ENCODE measurements at places on chromosomes 5 and 9.

DNA sequence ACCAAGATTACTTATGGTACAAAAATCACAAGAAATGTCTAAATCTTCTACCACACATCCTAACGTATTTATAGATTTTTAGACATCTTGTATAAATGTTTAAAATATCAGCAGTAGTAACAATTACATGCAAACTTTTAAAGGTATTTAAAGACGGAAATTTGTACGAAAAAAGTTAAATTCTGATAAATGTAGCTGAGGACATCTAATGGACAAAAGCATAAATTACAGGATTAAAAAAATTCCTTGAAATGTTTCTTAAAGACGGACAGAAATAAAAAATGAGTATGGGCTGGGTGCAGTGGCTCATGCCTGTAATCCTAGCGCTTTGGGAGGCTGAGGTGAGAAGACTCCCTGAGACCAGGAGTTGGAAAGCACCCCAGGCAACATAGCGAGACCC is 15.8 kb downstream of the ERCC8 start:
- DNase-seq: peak; percentile 30

DNA sequence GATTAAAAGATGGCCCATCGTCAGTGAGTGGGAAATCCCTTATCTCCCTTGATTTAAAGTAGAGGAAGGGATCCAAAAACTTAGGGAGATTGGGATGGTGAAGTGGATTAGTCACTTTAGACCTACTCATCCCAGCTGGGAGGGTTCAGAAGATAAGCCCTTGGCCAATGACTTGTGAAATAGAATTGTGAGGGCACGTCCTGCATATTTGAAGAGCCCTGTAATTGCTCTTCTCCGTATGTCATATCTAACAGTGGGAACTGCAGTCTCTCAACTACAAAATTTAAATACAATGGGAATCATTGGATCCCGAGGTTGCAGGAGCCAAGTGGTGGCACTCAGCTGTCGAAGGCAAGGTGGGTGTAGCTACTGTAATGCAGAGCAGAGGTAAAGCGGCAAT is 65.4 kb upstream of the C9orf72 start:
- DNase-seq: peak; percentile 15

GRCh38 chr5:177393206-177393765 is 7.2 kb downstream of the PFN3 start:
- DNase-seq: no peak

DNA sequence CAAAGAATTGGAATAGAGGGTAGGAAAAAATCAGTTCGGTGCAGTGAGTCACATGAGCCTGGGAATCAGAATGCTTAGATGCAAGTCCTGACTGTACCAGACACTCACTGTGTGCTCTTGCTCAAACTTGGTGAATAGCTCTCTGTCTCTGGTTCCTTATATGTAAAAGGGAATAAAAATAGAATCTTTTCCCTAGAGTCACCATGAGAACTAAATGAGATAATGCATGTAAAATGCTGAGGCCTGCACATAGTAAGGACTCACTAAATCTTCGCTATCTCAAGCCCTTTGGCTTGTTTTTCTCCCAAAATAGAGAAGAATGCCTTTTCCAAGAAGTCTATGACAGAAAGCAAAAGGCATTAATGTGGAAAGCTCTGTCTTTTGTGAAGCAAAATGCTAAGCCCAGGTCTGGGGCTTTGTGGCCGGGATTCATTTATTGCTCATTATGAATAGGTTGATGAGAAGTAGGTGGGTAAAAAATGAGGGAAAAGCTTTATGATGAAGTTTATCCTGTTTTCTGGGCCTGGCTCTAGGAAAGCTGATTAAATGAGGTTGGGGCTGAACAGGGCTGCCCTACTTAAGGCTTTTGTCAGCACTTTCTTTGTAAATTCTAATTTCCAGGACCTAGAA is 483.3 kb downstream of the DMAC1 start:
- peak; percentile 7 for DNase-seq

- no peak for DNase-seq
These were observed 440.8 kb downstream of the BNC2 start for GRCh38 chr9:16429671-16430070.

DNA sequence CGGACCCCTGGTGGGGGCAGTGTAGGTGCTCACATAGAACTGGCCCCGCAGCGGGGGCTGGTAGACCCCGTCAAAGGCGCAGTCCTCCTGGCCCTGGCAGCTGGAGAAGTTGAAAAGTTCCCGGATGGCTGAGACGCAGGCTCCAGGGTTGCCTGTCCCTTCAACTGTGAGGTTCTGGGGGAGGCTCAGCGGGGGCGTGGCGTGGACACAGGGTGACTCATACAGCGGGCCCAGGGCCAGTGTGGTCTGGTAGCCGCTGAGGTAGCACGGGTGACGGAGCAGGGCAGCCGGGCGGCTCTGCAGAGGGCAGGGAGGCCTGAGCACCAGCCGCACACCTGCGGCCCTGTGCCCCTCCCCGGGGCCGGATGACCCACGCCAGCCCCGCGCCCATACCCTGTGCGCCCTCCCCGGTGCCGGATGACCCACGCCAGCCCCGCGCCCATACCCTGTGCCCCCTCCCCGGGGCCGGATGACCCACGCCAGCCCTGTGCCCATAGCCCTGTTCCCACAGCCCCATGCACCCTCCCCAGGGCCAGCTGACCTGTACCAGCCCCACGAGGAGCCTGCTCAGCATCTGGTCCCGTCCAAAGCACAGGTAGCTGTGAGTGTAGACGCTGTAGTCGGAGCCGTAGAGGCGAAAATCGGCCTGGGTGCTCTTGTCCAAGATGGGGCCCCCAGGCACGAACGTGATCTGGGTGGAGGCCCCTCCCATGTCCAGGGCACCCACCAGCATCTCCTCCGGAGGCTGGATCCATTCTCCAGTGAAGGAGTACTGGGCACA is 5.0 kb downstream of the ENTPD8 start:
- peak; percentile 34 for DNase-seq

GRCh38 chr9:91174772-91175171 is 186.9 kb downstream of the AUH start:
- DNase-seq: no peak

- DNase-seq: no peak
These were observed 34.1 kb downstream of the CFAP77 start for GRCh38 chr9:132443951-132444607.

- DNase-seq: no peak
These were observed 104.3 kb downstream of the SEMA5A start for GRCh38 chr5:9441610-9442009.

DNA sequence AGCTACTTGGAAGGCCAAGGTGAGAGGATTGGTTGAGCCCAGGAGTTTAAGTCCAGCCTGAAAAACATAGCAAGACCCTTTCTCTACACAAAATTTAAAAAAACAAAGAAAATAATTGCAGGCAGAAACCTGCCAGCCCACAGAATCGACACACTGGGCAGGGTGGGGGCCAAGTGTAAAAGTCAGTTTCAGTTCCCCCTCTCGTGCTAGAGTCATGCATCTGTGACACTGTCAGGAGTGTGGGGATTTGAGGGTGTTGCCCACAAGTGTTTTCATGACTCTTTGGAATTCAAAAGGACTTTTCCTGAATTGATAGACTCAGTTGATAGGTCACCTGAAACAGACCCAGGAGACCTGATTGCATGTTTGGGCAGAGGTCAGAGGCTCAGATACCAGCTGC is 47.6 kb downstream of the PRRC2B start:
- DNase-seq: no peak

DNA sequence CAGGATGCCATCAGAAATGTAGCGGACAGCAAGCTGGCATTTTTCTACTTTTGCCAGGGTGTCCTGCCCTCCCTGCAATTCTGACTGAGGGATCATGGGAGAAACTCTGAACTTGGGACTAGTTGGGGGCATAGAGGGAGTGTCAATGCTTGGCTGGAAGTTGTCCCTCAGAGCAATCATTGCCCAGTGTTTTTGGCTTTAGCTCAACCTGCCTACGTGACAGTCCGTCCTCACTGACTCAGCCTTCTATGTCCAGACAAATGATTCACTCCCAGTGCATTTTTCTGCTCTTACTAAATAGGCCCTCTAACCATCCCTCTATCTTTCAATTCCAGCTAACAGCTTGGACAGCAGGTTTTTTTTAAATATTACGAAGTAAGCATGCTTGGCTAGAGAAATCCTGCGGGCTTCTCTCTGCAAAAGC is 627.4 kb downstream of the TLR4 start:
- peak; percentile 88 for DNase-seq

- DNase-seq: peak; percentile 14
These were observed 353.6 kb downstream of the BNC2 start for GRCh38 chr9:16516891-16517290.

DNA sequence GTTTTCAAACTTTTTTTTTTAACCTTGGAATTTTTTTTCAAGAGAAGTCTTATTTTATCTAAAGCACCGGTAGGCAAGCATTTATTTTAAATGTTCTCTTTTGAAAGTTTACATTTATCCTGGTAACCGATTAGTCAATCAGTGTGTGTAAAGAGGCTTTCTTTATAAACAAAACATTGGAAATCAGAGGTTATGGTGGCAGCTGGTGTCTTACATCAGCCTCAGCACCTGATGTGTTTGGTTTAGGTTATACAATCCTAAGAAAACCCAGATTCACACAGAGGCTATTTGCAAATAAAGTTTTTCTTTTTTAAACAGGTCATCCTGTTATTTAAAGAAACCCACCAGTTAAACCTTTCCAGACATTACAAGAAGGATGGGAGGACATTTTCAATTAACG is 173.3 kb upstream of the GDNF start:
- DNase-seq: no peak

DNA sequence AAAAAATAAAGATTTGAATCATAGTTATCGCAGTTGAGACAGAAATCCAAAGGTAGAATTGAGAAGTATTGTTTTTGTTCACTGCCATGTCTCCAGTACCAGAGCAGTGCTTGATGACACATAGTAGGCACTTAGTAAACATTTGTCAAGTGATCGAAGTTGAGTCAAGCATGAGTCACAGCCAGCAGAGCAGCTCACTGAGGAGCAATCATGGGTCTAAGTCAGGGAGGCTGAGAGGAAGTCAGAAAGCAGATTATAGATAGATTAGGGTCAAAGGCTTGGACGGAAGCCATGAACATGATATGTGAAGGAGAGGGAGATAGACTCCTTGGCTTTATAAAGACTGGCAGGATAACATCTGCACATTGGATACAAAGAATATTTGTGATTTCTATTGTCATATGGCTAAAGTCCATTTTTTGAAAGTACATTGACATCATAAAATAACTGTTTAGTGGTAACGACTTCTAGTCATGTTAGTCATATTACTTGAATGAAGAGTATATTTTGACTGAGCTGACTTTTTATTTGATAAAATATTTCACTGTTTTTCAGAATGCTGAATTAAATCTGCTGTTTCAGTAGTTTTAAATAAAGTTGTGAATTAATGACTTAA is 168.5 kb downstream of the RAB3C start:
- DNase-seq: peak; percentile 5

DNA sequence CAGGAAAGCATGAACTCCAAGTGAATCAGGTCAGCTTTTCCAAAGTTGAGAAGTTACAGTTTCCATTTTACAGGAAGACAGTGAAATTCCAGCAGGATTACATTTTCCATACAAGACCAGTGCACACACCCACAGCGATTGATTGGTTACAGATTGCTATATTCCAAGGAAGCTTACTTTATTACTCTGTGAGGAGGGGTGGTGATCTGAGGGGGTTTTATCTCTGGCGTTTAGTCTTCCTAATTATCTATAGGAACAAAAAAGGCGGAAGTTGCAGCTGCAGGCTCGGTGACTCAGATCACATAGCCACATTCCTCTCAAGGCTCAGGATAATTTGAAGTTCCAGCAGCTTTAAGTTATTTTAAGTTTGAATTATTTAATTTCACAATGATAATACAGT is 450.4 kb upstream of the NMUR2 start:
- no peak for DNase-seq

- DNase-seq: no peak
These were observed 14.5 kb downstream of the SLC6A18 start for GRCh38 chr5:1239505-1240251.

- DNase-seq: no peak
These were observed 230.1 kb downstream of the PAX5 start for GRCh38 chr9:36803961-36804360.

DNA sequence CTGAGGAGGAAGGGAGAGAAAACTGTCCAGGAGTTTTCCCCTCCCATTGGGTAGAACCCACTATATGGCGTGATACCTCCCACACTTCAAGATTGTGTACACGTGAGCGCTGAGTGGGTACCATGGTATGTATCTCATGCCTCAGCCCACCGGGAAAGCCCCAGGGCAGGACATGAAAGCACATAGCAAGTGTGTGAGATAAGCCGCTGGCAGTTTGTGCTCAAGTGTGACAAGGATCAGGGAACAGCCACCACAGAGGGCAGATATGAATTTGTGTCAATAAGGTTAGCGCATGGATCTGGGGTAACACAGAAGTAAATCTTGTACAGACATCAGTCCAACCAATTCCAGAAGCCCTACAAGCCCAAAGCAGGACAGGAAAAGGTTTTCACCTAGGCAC is 42.6 kb upstream of the NAA35 start:
- peak; percentile 76 for DNase-seq

GRCh38 chr5:106399391-106399790 is 1271.3 kb downstream of the EFNA5 start:
- no peak for DNase-seq

DNA sequence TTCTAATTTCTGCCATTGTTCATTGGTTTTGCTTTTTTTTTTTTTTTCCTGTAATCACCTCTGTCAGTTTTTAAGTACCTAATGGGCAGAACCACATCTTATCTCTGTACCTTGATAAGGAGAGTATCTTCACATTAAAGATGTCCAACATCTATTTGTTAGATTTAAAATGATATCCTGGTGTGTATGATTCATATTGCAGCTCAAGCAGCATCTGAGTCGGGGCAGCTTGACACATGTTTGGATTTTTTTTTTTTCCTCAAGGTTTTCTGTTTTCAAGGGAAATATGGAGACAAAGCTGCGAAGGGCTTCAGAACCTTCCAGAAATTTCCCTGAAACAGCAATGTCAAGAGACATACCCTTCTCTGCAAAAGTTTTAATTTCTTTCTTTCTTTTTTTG is 164.7 kb downstream of the DOCK2 start:
- no peak for DNase-seq

Measured in trophoblast cell (in vitro differentiated cells and primary cell).